ENCODE measurements at places on chromosomes 6 and 20.

GRCh38 chr6:23547851-23548250, 578.2 kb upstream of the NRSN1 start:
- DNase-seq: no peak

- no peak for DNase-seq
Observed at GRCh38 chr6:66995669-66996068, 1288.6 kb upstream of the EYS start.

- DNase-seq: no peak
Observed at GRCh38 chr20:15555913-15556312, 1017.3 kb downstream of the KIF16B start.

GRCh38 chr6:141398949-141399348, 733.8 kb upstream of the GJE1 start:
- DNase-seq: peak; percentile 31

DNA sequence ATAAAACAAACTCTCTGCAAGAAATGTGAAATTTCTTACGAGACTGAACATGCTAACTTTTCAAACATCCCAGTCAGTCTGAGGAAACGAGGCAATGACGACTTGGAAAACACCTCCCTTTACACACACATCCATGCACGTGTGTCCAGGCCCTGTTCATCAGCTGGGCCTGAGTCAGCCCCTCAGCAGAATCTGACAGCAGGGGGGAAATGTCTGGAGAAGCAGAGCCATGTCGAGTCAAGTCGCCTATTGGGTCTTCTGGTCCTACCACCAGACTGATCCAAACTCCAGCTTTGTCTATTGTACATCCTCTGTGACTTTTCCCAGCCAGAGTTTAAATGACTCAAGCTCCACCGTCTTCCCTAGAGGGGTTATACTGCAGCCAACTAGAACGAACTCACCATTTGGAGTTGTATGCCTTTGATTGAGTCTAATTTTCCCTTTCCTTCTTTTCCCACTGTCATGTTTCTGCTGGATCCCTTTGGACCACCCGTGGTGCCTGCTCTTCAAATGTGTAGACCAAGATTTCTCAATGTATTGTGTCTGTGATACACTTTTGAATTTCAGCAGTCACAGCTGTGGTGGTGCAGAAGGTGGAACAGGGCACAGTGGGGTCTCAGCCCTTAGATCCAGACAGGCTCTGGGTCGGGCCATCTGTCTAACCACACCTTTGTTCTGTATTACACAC, 254.0 kb downstream of the CDC5L start:
- DNase-seq: no peak

Measured in fibroblast of skin of left biceps (primary cell).